NCI-H345 (cell line): ENCODE measurements at places on chromosomes 11 and 22.

DNA sequence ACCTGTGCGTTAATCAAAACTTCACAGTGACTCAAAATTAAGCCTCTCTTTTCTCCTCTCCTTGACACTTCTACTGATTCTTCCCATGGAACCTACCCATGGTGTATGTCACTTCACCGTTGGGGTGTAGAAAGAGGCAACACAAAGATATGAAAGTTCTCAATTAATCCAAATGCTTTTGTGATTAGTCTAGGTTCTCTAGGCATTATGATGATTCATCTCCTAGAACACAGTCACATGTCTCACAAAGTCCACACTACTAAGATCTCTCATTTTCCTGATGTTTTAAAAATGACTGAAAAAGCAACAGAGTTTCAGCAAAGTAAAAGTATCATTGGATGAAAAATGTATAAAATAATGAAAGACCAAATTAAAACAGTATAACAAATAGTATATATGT lies 13.7 kb upstream of the SCGB2A2 start:
- DNase-seq, result no peak

DNA sequence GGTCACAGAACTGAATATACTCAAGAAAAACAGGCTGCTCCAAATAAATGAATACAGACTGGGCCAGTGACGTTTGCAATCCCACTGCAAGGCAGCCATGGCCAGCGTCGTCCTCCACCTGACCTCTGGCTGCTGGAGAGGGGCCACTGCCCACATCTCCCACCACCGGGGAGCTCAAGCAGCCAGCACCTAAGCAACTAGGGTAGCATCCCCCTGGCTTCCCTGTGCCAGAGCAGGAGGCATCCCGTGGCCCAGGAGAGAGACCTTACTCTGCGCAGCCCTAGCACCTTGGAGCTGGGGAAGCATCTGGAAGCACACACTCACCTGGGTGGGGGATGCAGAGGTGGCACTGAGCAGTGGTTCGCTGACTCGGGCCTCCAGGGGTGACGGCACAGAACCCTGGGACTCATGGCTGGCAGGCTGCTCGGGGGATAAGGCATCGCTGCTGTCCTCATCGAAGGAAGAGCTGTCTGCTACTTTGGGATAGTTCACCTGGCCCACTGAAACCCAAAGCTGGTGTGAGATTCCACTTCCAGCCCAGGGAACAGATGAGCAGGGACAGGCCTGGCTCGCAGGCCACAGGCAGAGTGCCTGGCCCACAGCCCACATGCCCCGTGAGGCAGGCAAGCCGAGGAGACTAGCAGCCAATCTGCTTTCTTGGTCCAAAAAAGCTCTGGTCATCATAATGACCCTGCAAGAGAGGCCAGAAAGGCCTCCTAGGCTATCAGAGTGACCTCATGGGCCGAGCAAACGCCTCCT lies 53.7 kb downstream of the SGSM3 start:
- no peak for DNase-seq

- DNase-seq, result no peak
Measured at GRCh38 chr22:25777411-25777810, 35.4 kb downstream of the MYO18B start.

DNA sequence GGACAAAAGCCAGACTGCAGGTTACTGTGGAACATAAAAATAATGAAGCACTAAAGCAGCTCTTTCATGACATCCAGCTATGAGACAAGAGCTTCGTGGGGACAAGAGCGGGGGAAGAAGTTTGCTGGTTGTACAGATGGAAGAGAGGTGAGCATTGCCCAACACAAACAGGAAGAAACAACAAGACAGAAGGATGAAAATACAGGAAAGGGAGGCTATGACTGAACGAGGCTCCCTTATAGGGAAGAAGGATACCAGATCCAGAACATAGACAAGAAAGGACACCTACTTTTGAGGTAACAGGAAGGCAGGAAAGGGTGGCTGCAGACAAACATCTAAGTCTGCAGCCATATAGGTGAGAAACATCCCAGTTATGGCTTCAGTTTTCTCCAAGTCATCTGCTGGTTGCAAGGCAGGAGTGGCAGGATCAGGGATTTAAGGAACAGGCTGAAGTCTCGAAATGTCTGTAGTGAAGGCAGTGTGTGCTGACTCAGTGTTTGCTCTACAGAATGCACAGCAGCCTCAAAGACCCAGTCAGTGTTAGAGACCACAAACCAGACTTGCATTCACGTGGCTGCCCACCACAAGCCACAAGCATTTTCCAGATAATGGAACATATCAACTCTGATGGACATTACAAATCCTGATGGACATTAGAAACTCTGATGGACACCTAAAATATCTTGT lies 1.9 kb downstream of the CLTCL1 start:
- DNase-seq, result no peak

DNA sequence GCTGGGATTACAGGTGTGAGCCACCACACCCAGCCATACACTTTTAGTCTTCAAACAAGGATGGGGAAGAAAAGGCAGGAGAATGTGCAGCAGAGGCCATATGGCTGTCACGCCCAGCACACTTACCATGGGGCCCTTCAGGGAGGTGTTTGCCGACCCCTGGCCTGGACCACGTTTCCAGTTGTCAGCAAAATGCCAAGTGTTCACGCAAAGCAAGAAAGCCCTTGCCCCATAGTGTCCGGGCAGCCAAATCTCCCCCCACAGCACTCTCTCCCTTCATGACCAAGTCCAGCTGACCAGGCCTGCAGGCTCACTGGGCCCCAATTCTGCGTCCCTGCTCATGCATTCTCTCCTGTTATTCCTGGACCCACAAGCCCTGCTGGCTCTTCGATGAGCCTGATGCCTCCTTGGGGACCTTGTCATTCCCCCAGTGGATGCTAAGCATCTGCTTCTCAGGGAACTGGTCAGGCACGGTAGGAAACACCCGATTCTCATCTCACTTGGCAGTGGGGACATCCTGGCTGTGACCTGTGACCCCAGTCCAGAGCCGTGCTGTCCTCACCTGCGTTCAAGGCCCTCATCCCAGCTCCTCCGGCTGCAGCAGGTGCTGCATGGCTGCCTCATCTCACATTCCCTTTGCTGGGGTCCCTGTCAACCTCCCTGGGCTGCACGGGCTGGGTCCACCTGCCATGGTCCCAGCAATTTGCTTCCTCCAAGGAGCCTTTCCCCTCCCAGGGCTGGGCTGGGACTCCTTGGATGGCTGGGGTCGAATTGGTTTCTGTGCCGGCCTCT lies 96.4 kb downstream of the CTTN start:
- no peak for DNase-seq

DNA sequence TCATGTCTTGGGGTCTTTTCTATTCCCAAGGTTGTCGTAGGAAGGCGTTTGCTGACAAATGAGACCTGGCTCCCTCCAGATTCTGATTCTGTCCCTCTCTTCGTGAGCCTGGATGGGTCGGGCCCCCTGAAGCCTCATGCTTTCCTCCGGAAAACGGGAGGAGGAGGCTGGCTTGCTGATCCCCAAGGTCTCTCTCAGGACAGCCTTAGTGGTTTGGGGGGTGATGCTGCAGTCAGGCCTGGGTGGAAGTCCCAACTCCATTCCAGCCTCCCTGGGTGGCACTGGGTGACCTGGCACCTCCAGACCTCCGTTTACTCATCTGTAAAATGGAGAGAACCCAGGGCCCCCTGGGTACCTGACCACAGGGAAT lies 23.4 kb upstream of the SMIM38 start:
- no peak for DNase-seq

GRCh38 chr11:66146940-66147339 lies 76.9 kb downstream of the PACS1 start:
- DNase-seq, result no peak

DNA sequence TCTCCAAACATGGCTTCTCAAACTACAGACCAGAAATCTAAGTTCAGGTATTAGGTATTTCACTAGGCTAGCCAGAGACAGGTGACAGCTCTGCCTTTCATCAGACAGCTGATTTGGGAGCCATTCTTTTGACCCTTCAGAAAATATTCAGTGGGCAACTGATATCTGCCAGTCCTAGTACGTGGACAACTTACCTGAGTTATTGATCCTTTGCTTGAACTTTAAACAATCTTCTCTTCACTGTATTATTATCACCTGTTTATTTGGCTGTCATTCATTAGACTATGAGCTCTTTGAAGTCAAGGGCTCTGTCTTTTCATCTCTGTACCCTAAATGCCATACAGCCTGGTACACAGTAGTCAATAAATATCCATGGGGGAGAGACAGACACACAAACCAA lies 17.2 kb downstream of the TRIM66 start:
- DNase-seq, result no peak

- no peak for DNase-seq
Measured at GRCh38 chr11:30431127-30431814, 108.4 kb downstream of the ARL14EP start.

DNA sequence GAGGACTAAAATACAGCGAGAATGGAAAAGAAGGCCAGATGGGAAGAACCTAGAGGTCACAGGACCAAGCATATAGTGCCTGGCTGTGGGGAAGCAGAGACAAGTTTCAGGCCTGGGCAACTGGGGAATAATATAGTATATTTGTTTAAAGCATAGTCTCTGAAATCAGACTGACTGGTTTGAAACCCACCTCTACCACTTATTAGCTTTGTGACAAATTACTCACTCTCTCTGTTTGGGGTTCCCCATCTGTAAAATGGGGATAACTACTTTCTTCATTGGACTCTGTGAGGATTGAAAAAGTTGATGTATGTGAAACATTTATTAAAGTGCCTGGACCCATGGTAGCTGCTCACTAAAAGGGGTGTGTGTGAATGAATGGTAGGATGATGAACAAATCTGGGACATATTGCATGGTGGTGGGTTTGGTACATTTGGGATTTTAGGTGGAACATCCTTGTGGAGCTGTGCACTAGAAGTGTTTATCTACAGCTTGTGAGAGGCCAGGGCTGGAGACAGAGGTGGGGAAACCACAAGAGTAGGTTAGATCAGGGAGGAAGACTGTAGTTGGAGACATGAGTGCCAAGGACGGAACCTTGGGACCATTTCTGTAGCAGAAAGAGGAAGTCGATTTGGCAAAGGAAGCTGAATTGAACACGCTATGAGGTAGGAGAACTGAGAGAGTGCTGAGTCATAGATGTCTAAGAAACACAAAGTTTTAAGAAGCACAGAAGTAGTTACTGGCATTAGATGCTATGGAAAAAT lies 52.6 kb downstream of the SWAP70 start:
- no peak for DNase-seq

DNA sequence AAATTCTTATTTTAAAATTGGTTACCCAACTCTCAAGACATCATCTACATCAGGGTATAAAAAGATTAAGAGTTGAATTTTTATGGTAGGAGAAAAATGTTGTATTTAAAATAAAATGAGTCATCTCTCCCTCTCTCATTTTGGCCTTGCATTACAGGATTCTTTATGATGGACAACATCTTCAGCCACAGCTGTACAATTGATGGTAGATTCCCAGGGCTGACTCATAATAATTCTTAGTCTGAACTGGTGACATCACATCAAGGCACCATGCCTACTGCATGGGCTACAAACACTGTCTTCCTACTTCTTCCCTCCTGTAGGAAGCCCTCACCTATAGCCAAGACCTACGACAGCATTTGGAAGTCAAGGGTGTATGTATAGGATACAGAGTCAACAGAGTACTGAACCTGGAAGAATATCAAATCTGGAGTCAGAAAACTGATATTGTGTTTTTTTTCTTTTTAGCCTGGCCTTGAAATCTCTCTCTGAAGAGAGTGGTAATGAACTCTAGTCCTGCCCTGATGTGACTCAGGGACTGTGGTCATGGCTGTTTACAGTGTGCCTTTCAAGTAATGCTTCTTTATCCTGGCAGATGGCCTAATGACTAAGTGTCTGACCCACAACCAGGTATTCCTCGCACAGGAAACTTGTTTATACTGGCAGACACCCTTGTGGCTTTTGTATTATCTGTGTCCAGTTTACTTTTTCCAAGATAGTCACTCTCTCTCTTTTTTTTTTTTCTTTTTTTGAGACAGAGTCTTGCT lies 32.5 kb downstream of the MRGPRX2 start:
- no peak for DNase-seq

- peak; percentile 73 for DNase-seq
Measured at GRCh38 chr11:92837595-92837994, 131.9 kb upstream of the MTNR1B start.

DNA sequence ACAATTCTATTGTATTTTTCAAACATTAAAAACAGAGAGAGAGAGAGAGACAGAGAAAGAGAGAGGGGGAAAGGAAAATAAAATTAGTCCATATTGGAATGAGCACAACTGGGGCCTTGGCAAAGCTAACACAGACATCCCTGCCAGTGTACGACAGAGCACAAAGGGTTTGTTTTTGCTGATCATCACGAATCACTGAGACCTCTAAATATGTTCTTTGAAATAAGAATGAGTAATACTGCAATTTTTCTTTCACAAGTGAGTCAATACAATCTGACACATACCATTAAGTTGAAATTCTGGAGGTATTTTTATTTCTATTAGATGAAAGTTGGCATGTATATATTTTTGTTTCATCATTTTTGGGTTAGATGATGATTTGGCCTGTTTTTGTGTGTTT lies 27.0 kb upstream of the LRRC4C start:
- no peak for DNase-seq

DNA sequence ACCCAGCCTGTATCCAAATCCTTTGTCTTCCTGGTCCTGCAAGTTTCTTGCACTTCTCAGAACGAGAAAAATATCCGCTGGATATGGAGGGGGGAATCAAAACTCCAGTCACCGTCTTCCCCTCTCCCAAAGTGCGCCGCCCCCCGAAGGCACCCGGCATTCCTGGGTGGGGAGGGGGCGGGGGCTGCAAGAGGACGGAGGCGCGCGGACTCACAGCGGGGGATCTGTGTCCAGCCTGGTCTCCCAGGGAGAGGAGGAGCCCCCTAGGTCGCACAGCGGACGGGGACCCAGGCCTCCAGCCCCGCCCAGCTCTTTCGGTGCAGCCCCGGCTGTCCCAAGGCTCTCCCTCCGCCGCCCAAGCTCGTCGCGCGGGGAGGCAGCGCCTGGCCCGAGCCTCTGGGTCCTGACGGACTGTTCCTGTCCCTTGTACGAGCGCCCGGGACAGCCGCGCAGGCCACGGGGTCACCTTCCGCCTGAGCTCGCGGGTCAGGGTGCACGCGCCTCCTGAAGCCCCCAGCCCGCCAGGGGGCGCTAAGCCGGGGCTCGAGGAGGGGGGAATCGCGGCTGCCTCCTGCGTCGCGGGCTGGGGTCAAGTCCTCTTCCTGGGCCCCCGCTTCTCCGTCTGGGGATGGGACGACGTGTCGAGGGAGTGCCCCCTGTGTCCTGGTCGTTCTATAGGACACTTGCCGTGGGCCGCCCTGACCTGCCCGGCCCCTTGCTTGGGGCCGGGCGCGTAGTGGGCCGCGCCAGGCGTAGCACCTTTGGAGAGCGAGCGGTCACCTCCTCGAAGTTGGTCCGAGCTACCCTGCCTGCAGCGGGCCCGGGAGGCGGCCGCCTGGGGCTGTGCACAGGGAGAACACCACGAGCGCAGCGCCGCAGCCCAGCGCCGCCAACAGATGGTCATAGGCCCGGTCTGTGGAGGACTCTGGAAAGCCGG lies 2.4 kb upstream of the WNT11 start:
- peak; percentile 82 for DNase-seq

- no peak for DNase-seq
Measured at GRCh38 chr22:32628628-32629572, 154.3 kb downstream of the FBXO7 start.

GRCh38 chr11:95222817-95223216 lies 8.2 kb downstream of the SESN3 start:
- DNase-seq, result no peak

- no peak for DNase-seq
Measured at GRCh38 chr11:33471541-33471940, 214.4 kb downstream of the HIPK3 start.

- no peak for DNase-seq
Measured at GRCh38 chr11:34086554-34087283, 18.7 kb upstream of the NAT10 start.
